ENCODE measurements at places on chromosomes 2 and 18. TPM values are rescaled to one million over a fixed set of nuclear protein-coding genes. Genes with fewer than 3 reads are reported as not detected.

GRCh38 chr2:229380101-229380625, 109.1 kb upstream of the PID1 start:
- DNase-seq: no peak

DNA sequence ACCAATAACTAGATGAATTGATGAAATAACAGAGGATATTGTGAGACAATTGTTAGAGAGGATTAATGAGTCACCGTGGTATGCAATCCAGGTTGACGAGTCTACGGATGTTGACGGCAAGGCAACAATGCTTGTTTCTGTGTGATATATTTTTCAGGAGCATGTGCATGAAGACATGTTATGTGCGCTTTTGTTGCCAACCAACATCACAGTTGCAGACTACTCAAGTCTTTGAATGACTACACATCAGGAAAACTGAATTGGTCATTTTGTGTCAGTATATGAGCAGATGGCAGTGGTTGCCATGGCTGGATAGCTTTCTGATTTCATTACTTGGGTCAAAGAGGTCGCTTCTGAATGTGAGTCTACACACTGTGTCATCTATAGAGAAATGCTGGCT, 96.8 kb upstream of the CRACDL start:
- no peak for DNase-seq

DNA sequence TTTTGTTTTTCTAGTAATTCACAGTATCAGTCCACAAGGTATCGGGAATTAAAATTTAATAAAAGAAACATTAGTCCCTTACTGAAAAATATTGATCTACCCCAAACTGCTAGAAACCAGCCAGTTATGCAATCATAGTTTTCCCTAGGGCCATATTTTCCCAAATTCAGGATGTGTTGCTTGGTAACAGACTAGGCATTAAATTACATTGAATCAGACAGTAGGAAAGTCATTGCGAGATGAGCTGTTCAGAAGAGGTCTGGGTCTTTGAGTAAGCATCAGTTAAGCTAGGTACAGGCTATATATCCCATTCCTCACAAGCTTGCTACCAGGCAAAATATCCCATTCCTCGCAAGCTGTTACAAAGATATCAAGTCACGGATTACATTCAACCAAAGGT, 123.0 kb upstream of the CCDC150 start:
- no peak for DNase-seq

- peak; percentile 37 for DNase-seq
These were observed 30.2 kb upstream of the ROCK1 start for GRCh38 chr18:21141668-21142422.

DNA sequence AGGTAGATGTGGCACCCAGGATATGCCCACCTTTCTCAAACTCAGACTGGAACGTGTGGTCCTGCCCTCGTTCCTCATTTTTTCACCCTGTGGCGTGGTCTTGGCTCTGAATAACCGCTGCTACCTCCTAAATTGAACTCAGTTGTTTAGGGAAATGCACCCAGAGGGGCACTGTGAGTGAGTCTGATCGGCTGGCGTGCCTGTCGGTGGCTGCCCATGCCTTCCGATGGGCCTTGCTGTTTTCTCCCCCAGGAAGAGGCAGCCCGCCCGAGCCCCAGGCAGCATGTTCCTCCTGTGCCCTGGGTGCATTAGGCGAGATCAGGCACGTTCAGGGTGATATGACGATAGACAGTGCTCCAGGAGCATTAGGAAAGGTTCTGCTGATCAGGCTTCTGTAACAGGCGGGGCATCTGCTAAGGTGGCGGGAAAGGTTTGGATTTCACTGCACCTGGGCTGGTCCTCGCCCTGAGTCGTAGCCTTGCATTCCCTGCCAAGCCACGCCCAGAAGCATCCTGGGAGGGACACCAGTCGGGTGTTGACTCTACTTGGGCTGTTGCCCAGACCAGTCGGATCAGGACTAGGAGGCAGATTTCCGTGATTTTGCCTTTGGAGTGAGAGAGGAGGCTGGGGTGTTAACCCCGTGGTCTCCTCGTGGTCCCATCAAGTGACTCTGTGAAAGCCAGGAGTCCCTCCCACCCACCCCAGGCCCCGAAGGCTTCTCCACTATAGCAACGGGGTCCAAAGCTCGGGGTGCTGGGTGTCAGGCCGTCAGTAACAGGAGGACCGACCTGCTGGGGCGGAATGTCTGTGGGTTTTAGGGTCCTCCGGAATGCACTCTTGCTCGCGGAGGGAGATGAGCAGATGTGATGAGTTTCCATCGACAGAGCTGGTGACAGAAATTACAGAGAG, 75.1 kb downstream of the SH3BP4 start:
- DNase-seq: peak; percentile 27

GRCh38 chr2:196248467-196249094, 77.2 kb upstream of the STK17B start:
- DNase-seq: no peak

GRCh38 chr18:34544930-34545329, 165.2 kb upstream of the DTNA start:
- DNase-seq: no peak

DNA sequence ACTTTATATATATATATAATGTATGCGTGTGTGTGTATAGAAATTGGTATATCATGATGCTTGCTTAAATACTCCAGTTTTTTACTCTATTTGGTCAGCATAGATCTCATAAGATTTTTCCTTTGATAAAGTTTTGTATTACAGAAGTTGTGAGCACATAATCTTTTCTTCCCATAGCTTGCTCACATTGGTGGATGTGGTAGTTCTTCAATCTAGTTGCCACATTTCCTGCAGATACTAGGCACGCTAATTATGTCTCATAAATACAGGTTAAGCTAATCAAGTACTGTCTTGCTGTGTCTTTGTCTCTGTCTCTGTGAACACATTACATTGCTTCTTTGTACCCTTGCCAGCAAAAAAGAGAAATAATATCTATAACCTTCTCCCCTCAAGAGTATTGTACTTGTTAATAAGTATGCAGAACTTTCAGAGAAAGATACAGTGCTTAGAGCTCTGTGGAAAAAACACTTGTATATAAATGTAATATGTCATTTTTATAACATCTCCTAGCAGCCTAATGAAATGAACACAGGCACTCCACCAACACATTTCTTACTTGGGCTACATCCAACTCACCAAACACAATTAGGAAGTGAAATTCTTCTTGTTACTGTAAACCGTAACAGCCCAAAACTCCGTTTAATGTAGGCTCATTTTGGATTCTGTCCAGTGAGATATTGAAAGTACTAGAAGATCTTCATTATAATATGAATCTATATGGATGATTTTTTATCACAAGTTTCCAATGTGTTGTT, 306.7 kb upstream of the SLC8A1 start:
- DNase-seq: peak; percentile 4

GRCh38 chr2:201116959-201117734, 1.2 kb downstream of the CFLAR start:
- DNase-seq: peak; percentile 97

The SPC25 gene
- 2.9 TPM for total RNA-seq

The SCYGR6 gene
- not detected for total RNA-seq
